Renal cortex interstitium (tissue), 15 donors: ENCODE measurements at places on chromosomes 16 and 17.
A peak's percentile ranks its signal among the peaks of the same experiment; 100 is the strongest.

- DNase-seq = no peak
Observed at GRCh38 chr17:81510785-81511553, 1.6 kb downstream of the ACTG1 start.

GRCh38 chr16:86570558-86571529 is 4.2 kb downstream of the FOXC2 start:
- DNase-seq = no peak

- DNase-seq = no peak
Observed at GRCh38 chr16:8848231-8848938, 20.4 kb downstream of the CARHSP1 start.

- DNase-seq = no peak
Observed at GRCh38 chr17:82519971-82520903, 705 bp downstream of the FOXK2 start.

DNA sequence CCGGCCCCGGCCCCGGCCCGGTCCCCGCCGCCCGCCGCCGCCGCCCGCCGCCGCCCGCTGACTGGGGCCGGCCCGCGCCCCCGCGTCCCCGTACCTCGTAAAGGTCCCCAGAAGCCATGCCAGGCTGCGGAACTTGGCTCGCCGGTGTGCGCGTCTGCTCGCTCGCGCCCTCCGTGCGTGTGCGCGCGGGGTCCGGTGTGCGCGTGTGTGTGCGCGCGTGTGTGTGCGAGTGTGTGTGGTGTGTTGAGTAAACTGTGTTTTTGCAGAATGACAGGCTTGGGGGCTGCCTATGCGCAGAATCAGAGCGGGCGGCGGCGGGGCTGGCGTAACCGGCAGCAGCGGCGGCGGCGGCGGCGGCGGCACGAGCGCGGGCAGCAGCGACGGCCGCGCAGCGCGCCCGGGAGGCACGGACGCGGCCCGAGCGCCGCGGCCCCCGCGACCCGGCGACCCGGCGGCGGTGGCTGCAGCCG is 307 bp downstream of the CDYL2 start:
- peak; percentile 31 for DNase-seq

GRCh38 chr16:84244728-84245127 is 4.9 kb upstream of the KCNG4 start:
- DNase-seq = no peak

DNA sequence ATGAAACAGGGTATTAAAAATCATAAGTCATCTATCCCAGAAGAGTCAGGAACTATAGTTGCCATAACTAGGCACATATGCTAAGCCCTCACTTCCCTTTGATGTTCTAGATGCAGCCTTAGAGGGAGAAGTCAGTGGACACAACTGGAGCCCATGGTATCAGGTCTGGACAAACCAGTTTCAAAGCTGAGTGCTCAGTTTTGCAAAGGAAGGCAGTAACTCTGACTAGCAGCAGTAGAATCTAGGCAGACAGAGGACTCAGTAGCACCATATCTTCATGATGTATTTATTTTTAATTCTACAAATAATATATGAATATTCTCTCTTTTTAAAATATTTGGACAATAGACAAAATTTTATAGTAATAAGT is 11.7 kb upstream of the FAM20A start:
- DNase-seq = no peak

DNA sequence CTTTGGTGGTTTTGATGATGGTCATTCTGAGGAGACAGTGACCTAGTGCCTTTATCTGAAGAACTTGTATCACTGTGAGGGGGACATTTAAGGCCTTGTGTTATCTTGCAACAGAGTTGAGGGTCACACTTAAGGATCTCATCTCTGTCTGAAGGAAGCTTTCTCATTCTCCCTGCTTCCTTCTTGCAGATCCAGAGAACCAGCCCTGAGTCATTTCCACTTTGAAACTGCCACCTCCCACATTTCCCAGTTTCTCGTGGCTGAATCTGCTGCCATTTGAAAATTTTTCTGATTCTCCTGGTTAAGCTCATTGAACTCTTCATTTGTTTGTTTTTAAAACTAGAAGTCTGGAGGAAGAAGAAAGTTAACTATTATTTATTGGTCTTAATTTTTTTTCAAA is 190.2 kb upstream of the CDH11 start:
- no peak for DNase-seq

- DNase-seq = no peak
Observed at GRCh38 chr17:40325156-40326013, 16.4 kb downstream of the RARA start.

- peak; percentile 71 for DNase-seq
Observed at GRCh38 chr17:30236766-30237165, 1.3 kb upstream of the SLC6A4 start.

GRCh38 chr17:37134050-37134449 is 185.3 kb downstream of the AATF start:
- no peak for DNase-seq
